ENCODE measurements at places on chromosomes 7 and 10. TPM values are rescaled to one million over a fixed set of nuclear protein-coding genes. Genes with fewer than 3 reads are reported as not detected.

The TRIM50 gene
- not detected for polyA plus RNA-seq

The FXYD4 gene
- polyA plus RNA-seq = not detected

The DDX50 gene
- 22.0 TPM for polyA plus RNA-seq

The SPRN gene
- polyA plus RNA-seq = 0.40 TPM

Measured in IgD-negative memory B cell (primary cell).